ENCODE measurements at places on chromosomes 5 and 9.

- no peak for DNase-seq
Observed at GRCh38 chr9:134735441-134736175, 94.0 kb downstream of the COL5A1 start.

DNA sequence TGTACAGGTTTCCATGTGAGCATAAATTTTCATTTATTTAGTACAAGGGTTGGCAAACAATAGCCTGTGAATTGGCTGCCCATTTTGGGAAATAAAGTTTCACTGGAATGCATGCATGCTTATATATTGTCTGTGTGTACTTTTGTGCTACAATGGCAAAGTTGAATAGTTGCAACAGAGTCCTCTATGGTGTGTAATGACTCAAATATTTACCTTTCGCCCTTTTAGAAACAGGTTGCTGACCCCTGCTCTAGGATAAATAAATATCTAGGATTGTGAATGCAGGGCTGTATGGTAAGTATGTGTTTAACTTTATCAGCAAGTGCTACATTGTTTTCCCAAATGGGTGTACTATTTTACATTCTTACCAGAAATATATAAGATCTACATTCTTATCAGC lies 47.2 kb downstream of the XRCC4 start:
- no peak for DNase-seq

DNA sequence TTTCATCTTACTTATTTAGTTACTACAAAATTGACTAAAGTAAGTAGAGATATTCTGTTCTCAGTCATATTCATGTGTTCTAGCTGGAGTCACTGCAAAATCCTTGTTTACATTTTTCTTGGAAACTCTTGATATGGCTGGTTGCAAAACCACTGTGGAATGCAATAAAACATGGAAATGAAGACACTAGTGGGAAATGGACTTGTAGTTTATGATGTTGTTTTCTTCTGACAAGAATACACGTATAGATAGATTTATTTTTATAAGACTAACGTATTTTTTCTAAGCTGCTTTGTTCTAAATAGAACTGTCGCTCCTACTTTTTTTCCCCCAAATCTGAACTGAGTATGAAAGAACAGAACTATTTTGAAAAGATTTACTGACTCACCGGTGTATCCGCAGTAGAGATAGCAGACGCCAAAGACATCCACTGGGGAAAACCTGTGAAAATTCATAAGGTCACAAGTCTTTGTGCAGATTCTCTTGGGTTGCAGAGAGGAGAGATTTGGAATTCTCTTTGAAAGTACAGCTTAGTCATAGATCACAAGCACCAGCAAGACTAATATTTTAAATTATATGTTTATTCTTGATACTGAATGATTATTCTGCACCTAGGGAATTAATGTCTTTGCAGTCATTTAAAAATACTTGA lies 119.6 kb upstream of the TAF11L2 start:
- no peak for DNase-seq

DNA sequence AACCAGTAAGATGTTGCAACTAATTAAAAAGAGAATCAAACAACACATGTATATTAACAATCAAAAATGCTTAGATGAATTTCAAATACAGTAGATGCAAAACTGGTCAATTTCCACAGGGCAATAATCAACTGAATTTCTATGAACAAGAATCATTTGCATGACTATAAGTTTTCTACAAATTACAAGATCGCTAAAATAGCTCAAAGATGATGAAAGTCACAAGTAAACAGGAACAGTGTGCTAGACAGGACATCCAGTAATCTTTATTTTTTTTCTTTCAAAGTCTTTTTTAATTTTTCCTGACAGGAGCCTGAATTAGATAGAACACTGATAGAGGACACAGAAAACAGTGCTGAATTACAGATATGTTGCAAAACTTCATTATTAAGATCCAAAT lies 608.2 kb upstream of the DAB2 start:
- no peak for DNase-seq

DNA sequence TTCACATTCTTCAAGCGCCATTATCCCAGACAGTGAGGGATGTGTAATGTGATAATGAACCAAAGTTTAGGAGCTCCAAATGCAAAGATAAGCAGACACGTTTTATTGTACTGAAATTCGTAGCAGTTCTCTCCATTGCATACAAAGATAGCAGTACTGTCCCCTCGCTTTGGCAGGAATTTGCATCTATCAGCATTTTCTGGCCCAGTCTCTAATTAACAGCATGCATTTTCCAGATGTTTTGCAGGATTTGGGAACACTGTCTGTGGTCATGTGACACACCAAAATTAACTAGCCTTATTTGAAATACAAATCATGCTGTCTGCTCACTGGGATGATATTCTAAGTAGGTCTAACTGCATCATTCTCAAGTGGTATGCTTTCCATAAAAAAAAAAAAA lies 235.9 kb upstream of the TRPM3 start:
- no peak for DNase-seq

- no peak for DNase-seq
Observed at GRCh38 chr9:13939134-13939533, 374.8 kb downstream of the NFIB start.

DNA sequence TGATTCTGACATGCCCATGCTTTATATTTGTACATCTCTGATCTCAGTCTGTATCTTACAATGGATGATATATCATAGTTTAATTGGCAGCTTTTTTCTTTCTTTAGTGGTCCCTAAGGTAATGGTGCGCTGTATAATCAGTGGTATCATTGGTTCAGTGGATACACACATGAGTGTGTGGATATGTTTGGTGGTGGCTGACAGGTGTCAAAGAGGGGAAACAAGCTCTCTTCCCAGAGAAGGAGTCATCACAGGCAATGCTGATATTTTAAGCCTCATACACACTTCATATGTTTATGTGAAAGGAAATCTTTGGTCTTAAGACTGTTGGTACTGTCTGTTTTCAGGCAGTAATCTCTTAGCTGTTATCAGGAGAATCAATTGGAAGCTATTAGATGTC lies 52.1 kb upstream of the KIAA1958 start:
- DNase-seq: no peak

DNA sequence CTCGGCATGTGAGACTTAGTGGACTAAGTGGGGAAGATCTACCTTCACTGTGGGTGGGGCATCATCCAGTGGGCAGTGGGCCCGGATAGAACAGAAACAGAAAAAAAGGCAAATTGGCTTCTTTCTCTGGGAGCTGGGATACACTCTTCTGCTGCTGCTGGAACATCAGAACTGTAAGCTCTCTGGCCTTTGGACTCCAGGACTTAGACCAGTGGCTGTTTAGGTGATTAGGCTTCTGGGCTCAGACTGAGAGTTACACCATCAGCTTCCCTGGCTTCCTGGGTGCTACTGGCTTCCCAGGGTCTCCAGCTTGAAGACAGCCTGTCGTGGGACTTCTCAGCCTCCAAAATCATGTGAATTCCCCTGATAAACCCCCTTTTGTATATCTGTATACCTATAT lies 122.7 kb upstream of the SLC28A3 start:
- no peak for DNase-seq

- no peak for DNase-seq
Observed at GRCh38 chr5:151318850-151319732, 15.5 kb upstream of the SLC36A3 start.

DNA sequence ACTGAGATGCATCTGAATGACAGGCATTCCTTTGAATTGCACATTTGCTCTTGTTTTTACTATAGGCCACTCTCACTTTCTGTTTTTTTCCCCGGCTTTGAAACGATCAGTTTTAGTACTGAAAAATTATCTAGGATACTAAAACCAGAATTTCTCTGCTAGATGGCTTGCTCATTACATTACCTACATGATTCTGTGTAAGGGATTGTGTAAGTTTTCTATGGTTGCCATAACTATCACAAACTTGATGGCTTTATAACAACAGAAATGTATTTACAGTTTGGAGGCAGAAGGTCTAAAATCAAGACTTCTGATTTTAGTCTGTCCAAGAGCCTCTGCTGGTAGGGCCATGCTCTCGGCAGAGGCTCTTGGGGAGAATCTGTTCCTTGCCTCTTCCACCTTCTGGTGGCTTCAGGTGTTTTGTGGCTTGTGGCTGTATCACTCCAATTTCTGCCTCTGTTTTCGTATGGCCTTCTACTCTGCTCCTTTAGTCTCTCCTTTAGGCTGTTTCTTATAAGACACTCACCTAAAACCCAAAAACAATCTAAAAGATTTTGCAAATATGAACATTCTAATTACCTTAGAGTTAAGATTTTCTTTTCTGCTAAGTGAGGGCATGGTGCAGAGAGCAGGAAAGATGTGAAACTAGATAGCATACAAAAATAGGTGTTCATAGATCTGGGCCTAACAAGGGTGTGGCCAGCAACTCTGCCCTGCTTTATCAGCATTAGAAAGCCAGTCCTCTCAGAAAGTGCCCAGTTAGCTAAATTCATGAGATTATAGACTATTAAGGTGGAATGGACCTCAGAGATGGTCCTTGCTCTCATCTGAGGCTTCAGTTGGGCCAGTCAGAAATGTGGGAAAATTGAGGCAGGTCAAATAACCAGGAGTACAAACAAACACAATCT lies 93.3 kb upstream of the CDKN2B start:
- no peak for DNase-seq

DNA sequence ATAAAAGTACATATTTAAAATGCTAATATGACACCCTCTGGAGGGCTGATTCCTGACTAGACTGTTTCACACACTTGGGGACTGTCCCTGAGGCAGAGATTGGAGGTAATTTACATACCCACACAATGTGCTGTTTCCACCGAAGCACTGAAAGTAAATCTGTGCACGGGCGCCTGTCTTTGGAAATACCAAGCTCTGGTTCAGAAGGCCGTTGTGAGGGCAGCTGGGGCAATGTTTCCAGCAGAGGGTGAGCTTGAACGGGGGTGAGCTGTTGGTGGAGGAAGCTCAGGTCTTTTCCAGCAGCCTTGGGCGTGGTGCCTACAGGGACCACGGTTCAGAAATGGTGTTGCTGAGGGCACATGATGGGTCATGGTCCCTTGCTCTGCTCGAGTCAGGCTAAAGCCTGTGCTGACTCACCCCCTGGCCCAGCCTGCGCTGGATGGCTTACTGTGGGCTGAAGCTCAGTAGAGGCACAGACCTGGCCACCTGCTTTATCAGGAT lies 25.8 kb upstream of the HMCN2 start:
- peak; percentile 24 for DNase-seq

DNA sequence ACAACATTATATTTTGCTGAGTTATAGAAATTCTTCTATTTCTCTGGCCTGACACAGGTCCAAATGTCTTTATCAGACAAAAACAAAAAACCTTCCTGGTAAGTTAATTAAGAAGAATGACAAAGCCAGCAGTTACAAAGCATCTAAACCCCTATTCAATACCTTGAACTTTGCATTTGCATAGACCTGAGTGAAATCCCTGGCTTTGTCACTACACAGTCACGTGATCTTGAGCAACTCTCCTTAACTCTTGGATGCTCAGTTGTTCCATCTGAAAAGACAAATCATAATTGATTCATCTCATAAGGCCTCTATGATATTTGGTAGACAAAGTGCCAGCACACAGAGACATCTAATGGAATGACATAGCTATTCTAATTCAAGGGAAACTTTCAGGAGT lies 166.6 kb upstream of the PPP1R2B start:
- no peak for DNase-seq
